T-helper 17 cell (primary cell): ENCODE measurements at places on chromosomes 11 and 22.
A peak's percentile ranks its signal among the peaks of the same experiment; 100 is the strongest.

DNA sequence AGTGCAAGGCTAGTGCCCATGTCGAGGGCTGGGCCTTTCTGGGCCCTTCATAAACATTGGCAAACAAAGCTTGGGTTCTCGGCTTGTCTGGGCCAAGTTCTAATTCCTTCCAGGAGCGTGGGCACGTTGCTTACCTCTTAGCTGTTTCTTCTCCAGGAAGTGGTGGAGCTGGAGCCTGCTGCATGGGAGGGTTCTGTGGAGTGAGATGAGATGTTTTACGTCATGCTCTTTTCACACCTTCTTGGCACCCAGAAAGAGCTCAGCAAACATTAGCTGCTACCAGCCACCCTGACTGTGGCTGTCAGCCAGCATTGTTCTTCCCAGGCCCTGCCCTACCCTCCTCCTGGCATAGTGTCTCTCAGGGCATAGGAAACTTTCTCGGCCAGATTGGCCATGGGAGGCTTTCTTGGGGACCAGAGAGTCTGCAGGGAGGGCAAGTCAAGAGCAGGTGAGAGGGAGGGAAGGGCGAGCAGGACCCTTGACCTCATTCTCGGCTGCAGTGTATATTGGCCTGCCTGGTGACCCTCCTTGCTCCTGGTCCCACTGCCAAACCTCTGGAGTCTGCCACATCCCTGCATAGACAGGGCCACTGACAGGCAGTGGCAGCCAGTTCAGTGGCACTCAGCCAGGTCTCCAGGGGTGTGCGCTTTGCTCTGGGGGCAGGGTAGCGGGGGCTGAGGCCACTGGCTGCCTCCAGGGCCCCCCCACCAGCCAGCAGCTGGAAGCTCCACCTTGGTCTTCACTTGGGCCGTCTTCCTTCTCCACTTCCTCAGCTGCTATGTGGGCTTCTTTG, 98.8 kb downstream of the BCR start:
- no peak for DNase-seq

GRCh38 chr22:50087646-50088045, 2.2 kb upstream of the MOV10L1 start:
- DNase-seq: no peak

DNA sequence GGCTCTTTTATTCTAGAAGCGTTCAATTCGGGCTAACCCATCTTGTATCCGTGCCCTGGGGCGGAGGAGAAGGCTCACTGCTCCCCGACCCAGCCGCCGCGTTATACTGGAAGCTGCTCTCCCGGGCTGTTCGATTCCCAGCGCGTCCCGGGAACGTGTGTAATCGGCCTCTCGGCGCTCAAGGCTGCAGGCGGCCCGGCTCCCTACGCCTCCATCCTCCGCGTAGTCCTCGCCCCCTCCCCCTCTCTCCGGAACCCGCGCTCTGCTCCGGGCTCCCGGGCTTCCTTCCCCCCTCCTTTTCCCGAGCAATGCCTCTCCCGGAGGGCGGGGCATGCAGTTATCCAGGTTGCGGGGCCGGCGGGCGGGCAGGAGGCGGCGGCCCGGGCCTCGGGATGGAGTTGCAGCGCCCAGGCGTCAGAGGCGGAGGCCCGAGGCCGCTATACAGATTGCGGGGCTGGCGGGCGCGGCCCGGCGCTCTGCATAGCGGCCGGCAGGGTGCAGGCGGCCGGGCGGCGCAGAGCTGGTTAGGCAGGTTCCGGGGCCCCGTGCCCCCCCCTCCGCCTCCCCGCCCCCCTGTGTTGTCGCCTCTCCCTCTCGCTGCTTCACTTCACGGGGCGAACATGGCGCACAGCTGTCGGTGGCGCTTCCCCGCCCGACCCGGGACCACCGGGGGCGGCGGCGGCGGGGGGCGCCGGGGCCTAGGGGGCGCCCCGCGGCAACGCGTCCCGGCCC, at the start of gene KMT2A:
Gene KMT2A, plus strand, starts transcription at position 600 of the 732 bp plus-strand sequence. Its CDS starts 21 bp downstream, at position 621.
- peak; percentile 91 for DNase-seq

- DNase-seq: no peak
Measured at GRCh38 chr11:21892736-21893564, 299.9 kb upstream of the ANO5 start.

DNA sequence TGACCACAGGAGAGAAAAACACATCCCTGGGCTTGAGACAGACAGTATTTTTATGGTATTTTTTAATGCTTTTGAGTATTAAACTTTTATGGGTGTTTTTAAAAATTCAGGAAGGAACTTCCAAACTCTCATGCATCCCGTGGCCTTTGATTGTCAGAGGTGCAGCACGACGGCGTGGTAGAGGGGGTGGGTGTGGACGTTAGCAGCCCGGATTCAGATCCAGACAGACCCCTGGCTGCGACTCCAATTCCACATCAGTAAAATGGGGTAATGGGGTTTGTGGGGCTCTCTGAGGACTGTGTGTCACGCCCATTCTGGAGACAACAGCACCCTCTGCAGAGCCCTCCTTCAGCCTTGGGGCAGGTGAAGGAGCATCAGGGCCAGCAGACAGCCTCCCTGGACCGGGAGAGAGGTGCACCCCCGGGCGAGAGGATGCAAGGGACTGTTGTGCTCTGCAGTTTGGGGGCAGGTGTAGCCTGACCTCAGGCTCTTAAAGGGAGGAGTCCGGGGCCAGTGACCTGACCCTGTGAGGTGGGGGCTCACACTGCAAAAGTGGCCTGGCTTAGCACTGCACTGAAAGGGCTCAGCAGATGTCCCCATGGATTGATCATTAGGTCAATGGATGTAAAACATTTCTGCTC, 1024.3 kb downstream of the TBC1D22A start:
- DNase-seq: no peak

DNA sequence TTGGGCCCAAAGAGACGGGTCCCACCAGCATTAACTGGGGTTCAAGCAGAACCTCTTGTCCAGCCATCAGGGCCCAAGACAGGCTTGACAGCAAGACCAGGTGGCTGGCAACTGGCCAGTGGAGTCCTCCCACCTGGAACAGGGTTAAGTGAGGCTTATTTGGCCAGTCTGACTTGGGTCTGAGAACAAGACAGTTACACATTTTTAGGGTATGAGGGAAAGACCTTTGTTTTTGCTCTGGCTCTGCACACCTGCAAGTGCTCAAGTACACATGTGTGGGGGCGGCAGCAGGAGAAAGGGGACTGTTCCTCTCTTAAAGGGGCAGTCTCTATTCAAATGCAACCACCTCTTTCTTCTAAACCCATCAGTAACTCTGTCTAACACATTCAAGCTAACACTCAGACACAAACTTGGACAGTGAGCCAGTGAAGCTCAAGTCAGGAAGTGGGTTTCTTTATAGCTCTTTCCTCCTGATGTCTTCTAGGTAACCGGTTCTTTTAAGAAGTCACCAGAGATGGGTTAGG, 116.2 kb downstream of the ETS1 start:
- no peak for DNase-seq

DNA sequence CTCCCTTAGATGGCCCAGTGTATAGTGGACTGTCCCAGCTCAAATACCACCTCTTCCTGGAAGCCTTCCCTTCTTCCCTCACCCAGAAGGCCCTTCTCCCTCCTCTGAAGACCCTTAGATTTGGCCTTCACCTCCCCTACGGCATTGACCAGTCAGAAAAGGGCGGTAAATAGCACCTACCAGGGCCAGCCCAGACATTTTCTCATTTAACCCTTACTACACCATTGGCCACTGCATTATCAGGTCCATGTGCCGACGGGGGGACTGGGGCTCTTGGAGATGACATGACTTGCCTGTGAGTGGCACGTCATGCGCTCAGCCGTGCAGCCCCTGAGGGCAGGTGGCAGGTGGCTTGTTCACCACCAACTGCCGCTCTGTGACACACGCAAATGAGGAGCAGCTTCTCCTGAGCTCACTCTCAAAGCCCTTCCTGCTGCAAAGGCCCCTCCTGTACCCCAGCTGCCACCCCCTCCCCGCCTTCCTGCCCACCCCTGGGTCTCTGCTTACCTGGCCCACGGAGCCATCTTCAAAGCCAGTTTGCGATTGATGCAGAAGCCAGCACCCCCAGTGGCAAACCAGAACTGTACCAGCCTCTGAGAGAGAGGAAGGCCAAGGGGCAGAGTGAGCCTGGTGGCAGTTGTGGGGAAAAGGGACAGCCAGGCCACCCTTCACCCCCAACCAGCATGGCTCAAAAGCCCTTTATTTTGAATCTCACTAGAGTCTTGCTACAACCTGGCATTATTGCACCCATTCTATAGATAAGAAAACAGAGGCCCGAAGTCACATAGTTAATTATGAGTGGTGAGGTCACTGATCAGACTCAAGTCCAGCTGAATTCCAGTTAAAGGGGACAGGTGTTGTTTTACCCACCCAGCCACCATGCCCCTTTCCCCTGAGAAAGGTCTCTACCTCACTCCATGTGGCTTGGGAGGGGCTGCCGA, 9.5 kb downstream of the MFNG start:
- no peak for DNase-seq

DNA sequence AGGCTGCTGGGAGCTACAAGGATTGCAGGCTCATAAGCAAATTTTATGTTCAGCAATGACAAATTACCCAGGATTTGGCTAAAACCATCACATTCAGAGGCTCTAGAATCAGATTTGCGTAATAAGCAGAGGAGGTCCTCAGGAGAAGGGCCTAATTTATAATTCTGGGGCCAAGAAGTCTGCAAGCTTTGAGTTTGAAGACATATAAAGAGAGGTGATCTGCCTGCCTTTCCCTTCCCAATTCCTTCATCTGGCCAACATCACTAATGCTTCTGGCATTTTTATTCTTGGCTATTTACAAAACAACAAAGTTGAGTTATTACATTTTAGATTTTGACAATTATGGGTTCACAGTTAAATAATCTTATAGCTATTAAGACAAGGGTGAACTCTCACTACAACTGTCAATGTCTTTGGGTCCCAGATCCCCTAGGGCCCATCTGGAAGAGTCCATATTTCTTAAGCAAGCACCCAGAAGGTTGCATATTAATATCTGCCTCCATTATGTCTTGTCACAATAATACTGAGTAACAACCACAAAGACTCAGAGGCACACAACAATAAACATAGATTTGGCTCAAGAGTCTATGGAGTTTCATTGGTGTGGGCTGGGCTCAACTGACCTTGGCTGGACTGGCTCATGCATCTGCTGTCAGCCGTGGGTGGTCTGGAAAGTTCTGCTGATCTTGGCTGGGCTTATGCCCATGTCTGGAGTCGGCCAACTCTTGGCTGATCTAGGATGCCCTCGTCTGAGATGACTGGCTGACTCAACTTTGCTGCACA, 67.2 kb upstream of the CD82 start:
- DNase-seq: no peak

- DNase-seq: no peak
Measured at GRCh38 chr11:96055706-96056387, 131.9 kb upstream of the MTMR2 start.

- DNase-seq: no peak
Measured at GRCh38 chr22:47202819-47203553, 440.5 kb downstream of the TBC1D22A start.

DNA sequence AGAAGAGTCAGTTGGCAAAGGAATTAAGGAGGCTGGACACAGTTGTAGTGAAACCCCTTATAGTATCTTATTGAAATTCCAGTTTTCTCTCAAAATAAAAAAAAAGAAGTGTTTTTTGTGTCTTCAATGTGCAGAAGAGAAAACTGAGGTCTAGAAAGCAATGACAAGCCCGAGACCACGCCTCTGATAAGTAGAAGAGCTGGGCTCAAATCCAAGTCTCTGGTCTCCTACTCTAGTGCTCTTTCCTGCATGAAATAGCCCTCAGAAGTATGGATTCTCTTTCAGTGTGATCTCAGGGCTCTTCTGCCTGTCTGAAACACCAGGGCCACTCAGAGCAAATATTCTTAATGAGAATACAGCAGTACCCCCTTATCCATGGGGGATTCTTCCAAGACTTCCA, 200.9 kb downstream of the KIF18A start:
- DNase-seq: no peak

GRCh38 chr11:57263351-57263750, 26.3 kb upstream of the APLNR start:
- no peak for DNase-seq

DNA sequence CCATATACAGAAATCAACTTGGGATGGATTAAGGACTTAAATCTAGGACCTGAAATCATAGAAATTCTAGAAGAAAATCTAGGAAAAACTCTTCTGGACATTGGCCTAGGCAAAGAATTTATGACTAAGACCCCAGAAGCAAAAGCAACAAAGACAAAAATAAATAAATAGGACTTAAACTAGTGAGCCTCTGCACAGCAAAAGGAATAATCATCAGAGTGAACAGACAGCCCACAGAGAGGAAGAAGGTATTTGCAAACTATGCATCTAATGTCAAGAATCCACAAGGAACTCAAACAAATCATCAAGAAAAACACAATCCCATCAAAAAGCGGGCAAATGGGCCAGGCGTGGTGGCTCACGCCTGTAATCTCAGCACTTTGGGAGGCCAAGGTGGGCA, 32.4 kb downstream of the TTC28 start:
- no peak for DNase-seq

DNA sequence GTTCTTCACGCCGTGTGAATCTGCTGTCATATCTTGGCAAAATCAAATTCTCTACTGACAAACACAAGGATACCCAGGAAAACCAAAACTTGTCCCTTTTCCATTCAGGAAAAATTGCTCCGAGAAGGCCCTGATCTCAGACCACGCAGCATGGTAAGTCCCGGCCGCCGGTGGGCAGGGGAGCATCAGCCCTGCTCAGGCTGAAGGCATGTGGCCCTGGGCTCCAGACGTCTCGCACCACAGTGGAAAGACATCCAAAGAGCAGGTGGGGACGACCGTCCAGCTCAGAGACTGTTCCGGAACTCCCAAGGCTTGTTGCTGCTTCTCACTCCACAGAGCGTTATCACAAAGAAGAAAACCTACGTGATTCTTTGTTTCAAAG, 29.8 kb downstream of the TOLLIP start:
- DNase-seq: no peak

GRCh38 chr11:2645779-2646118, 54.0 kb downstream of the KCNQ1OT1 start:
- no peak for DNase-seq

DNA sequence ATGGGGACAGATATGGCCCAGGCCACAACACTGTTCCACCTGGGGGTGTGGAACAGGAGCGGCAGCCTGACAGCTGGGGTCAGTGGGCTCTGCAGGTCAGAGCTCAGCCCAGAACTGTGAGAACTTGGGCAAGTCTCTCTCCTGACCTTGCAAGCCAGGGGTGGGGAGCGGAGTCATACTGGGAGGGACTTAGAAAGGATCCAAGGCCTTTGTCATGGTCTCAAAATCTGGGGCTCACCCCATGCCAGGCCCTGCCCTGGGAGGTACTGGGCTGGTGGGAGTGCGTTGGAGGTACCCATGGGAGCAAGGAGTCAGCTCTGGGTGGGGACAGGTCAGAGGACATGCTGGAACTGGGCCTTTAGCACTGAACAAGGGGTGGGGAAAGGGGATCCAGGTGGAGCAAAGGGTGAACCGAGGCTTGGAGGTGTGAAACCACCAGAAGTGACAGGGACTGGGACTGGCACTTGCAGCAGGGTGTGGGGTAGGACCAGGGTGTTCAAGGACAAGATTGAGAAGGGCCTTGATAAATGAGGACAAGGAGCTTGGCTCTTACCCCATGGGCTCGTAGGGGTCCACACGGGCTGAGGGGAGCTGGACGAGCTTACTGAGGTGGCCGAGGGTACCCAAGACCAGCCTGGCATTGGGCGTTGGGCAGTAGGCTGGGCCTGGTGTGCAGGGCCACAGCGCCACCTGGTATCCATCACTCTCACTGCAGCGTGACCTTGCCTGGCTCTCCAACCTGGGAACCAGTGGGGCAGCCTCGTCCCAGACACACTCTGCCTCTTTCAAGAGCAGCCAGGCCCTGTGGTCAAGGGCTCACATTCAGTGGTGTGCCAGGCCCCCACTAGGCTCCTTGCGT, 7.4 kb upstream of the PMM1 start:
- no peak for DNase-seq

- no peak for DNase-seq
Measured at GRCh38 chr11:96647621-96648020, 257.8 kb downstream of the JRKL start.

- DNase-seq: no peak
Measured at GRCh38 chr11:38835966-38836365, 2237.9 kb upstream of the RAG2 start.

- DNase-seq: no peak
Measured at GRCh38 chr11:57638005-57638781, 11.5 kb downstream of the YPEL4 start.
